Left ventricle myocardium inferior (tissue), 1 donor: ENCODE measurements at places on chromosomes 5 and 9. TPM values are rescaled to one million over a fixed set of nuclear protein-coding genes. Genes with fewer than 3 reads are reported as not detected.

DNA sequence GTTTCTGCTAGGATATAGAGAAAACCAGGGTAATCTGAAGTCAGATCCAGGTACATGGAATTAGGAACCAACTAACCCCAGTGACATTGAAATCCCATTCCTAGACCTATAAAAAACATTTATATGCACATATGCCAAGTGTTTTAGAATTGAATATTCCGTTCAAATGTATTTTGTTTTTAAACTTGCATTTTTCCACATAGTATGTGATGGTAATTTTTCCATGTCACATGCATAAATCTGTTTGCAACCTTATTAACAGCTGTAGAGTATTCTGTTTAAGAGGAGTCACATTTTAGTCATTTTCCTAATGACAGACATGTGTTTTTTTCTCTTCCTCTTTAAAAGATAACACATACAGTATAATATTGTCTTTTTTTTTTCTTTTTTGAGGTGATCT, 50.2 kb downstream of the FOCAD start:
- no peak for DNase-seq

- DNase-seq, result no peak
Observed at GRCh38 chr5:62718324-62718723, 139.7 kb downstream of the LRRC70 start.

- no peak for DNase-seq
Observed at GRCh38 chr5:42595597-42595996, 161.0 kb upstream of the CCDC152 start.

Gene SLC26A2
- 4.1 TPM for total RNA-seq

DNA sequence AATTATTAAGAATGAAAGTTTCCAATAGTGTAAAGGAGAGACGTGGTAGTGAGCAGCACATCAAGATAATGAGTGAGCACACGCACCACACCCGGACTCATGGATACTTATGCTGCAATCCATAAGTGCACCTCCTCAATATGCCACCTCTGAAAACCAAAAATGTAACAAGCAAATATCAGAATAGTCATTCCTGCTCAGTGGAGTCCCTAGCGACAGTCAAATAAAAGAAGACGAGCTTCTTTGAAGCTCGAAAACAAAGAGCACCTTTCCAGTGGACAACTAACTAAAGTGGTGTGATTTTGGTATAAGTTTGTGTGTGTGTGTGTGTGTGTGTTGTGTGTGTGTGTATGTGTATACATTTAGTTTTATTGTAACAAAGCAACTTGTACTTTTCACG, 241.3 kb downstream of the DEPDC1B start:
- DNase-seq, result no peak

GRCh38 chr9:138105123-138105415, 227.5 kb downstream of the CACNA1B start:
- DNase-seq, result no peak

DNA sequence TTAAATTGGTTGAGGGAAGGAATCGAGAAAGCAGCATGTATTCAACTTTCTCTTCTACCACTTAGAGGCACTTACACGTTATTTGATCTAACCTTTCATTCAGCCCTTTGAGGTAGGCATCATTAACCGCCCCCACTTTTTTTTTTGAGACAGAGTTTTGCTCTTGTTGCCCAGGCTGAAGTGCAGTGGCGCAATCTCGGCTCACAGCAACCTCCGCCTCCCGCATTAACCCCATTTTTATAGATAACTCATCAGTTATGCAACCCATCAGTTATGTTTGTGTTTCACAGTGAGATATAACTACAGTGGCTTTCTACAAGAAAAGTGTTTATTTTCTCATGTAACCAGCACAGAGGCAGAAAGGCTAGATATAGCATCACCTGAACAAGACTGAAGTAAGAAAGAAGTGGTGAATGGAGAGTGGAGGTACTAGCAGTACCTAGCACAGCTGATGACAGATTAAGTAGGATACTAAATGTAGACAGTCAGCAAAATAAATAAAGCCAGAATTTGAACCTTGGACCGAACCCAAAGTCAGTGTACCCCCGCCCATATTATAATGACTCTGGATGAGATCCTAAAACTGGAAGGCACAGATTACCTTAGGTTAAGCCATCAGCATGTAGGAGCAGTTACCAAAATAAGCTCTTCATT, 91.2 kb downstream of the PJA2 start:
- no peak for DNase-seq

Gene FAXDC2
- 23.5 TPM for total RNA-seq

Gene AGPAT2
- 48.8 TPM for total RNA-seq

Gene MELK
- total RNA-seq, result 0.27 TPM

DNA sequence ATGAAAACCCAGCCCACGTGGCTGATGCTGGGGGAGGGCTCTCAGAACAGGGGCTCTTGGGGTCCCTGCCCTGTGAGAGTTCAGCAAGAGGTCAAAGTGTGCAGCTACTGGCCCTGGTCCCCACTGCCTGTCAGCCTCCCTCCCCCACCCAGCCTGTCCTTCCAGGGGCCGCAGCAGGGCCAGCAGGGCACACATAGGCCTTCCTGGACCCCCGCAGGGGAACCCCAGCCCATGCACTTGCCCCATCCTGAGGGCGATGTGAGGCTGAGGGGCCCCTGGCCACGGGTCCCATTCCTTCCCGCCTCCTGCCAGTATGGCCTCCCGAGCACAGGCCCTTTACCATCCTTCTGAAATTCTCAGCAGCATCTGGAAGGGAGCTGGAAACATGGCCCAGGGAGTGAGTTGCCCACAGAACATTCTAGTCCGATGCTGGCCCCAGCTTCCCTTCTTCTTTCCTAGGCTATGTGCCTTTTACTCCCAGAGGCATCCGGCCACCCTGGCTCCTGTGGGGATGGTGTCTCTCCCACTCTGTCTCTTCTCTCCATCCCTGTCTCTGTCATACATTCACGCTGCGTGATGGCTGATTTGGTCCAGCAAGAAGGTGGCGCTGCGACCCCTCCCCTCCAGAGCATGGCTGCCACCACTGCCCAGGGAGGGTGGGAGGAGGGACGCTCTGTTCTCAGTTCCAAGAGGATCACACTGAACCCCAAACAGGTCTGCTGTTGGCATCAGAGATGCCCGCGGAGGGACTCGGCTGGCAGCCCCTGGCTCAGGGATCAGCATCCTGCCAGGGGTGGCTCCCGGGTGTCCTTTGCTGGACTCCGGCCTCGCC, 19.6 kb downstream of the MRPL36 start:
- DNase-seq, result no peak

- no peak for DNase-seq
Observed at GRCh38 chr9:34218446-34218845, 39.6 kb downstream of the UBAP1 start.

Gene CORO2A
- 0.14 TPM for total RNA-seq

DNA sequence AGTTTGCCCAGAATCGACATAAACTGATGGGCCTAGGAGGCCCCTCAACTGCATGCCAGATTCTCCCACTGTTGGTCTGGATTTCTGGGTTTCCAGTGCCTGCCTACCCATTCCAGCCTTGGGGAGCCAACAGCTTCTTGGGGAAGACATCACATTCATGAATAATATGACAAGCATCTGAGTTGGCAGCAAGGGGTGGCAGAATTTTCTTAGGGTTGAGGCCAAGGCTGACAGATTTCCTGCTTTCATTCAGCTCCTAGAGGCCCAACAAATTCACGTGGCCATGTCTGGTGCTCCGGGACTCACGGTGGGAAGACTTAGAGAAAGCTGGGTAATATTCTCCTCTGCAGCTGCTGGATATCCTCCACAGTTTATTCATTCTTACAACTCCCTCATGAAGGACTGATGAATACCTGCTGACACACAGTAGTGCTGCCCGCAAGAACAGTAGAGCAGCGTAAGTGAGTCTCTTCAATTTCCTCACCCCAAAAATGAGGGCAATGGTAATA, 305.0 kb upstream of the TNC start:
- no peak for DNase-seq

DNA sequence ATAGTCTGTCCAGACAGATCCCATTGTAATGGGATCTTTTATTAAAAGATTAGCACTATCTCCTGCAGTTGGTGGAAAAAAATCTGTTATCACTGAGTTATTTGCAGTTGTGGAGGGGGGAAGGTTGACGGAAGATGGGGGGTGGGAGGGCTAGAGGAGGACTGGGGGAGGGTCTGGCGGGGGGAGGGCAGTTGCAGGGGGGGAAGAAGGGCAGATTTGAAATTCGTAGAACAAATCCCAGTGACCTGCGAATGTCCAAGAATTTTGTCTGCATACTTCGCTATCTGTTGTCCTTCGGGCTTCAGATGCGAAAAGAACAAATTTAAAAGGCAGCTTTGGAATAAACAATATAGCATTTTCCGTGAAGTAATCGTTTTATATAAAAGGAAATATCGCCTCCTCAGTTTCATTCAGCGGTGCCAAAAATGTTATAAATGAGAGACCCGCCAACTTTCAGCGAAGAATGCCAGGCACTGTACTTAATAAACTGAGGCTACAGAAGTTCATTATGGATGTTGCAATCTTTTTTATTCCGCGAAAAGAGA, 1.3 kb upstream of the FST start:
- DNase-seq, result no peak
